ENCODE measurements at places on chromosomes 4 and X.
A peak's percentile ranks its signal among the peaks of the same experiment; 100 is the strongest.

GRCh38 chr4:23866450-23867075 is 23.3 kb downstream of the PPARGC1A start:
- DNase-seq = no peak

GRCh38 chr4:87461281-87461700 is 38.9 kb downstream of the NUDT9 start:
- DNase-seq = peak; percentile 22

GRCh38 chrX:132676561-132677186 is 187.8 kb upstream of the MBNL3 start:
- no peak for DNase-seq

- no peak for DNase-seq
Measured at GRCh38 chrX:40406330-40406859, 174.4 kb upstream of the ATP6AP2 start.

DNA sequence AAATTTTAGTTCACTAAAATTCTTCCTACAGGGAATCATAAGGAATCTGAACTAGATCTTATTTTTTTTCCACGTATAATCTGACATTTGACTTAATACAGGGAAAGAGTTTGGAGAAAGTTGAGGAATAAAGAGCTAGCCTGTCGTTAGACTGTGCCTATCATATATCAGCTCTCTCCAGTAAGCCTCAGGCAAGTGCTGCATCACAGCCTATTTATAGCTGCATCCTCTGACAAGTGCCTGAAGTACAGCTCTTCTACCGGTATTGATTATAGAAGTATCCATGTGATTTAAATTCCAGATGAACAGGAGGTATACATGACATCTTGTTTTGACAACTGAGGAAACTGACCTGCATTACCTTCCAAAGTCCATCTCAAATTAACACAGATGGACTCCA is 248.9 kb downstream of the TLL1 start:
- no peak for DNase-seq

- DNase-seq = no peak
Measured at GRCh38 chr4:143512978-143513313, 556 bp upstream of the SMARCA5 start.

Measured in fibroblast of pulmonary artery (primary cell).